ENCODE measurements at places on chromosomes 11 and 22. TPM values are rescaled to one million over a fixed set of nuclear protein-coding genes. Genes with fewer than 3 reads are reported as not detected.

DNA sequence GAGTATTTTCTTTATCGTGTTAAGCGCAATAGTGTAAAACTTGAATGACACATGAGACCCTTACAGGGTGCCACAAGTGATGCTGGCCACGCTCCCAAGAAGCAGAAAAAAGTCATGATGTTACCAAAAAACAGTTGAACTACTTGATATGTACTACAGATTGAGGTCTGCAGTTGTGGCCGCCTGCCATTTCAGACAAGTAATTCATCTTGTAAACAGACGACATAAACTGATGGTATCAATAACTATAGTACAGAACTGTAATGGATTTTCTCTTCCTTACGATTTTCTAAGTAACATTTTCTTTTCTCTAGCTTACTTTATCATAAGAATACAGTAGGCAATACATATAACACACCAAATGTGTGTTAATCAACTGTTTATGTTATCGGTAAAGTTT, 5.5 kb downstream of the CD59 start:
- no peak for DNase-seq

DNA sequence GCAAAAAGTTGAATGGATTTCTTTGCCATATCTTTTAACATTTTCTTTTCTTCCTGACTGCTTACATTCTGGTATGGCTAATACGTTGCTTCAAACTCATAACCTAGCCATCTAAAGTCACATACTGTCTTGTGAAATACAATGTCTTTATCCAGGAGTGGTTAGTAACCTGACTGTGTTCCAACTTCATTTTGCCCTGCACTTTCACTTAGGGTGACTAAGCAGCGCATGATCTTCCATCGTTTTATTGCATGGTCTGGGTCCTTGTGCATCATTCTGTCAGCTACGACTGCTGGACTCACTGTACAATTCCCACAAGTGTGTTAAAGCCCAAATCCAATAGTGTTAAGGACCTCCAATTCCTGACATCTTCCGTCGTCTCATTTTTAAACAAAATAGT, 403.2 kb downstream of the NTM start:
- no peak for DNase-seq

FOLH1 gene
- polyA plus RNA-seq = 23.4 TPM

POU2AF3 gene
- polyA plus RNA-seq = 8.0 TPM
